Lung microvascular endothelial cell (primary cell): ENCODE measurements at places on chromosomes 5 and 9. TPM values are rescaled to one million over a fixed set of nuclear protein-coding genes. Genes with fewer than 3 reads are reported as not detected.
A peak's percentile ranks its signal among the peaks of the same experiment; 100 is the strongest.

DNA sequence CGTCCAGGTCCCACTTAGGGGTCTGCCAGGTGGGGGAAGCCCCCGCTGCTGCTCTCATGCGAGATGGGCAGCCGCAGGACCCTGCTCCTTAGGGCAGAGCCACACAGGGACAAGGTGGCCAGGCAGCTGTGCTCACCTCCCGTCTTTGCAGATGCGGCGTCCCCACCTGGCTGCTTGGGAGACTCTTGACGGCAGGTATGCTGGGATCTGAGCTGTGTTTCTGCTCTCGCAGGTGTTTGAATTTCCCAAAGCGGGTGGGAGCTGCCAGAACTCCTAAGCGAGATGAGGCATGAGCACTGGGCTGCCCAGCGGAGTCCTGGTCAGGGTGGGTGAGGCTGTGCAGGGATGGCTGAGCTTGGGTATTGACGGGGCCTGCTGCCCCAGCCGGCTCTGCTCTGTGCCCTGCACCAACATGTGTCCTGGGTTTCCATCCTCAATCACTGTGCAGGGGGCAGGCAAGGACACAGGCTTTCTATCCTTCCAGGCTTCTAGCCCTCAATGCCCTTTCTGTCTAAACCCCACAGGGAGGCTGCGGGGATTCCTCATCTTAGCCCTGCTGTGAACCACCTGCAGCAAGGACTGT is 151.4 kb downstream of the ICE1 start:
- no peak for DNase-seq

- DNase-seq = no peak
These were observed 47.4 kb downstream of the MFAP3 start for GRCh38 chr5:154086146-154086545.

DNA sequence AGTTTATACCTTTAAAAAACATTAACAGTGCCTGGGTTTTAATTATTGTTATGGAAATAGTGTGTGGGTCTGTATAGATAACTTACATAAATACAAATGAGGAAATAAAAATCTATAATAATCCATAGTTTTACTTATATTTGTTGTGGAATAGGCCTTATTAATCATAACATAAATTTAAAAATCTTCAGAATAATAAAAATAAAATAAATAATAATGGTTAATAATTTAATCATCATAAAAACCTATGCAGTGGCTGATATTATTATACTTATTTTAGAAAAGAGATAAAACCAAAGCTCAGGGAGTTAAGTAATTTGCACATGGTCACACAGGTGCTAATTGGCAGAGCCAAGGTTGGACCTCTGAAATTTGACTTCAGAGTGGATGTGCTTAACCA is 785.3 kb upstream of the SEMA6A start:
- DNase-seq = no peak

DNA sequence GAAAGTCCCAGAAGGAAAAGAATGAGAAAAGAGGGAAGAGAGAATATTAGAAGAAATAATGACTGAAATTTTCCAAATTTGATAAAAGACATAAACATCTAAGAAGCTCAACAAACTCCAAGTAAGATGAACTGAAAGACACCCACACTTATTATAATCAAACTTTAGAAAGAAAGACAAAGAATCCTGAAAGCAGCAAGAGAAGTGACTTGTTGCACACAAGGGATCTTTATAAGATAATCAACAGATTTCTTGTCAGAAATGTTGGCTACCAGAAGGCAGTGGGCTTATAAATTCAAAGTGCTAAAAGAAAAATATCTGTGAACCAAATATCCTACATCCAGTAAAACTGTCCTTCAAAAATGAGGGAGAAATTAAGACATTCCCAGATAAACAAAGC is 49.0 kb upstream of the FNIP1 start:
- no peak for DNase-seq

DNA sequence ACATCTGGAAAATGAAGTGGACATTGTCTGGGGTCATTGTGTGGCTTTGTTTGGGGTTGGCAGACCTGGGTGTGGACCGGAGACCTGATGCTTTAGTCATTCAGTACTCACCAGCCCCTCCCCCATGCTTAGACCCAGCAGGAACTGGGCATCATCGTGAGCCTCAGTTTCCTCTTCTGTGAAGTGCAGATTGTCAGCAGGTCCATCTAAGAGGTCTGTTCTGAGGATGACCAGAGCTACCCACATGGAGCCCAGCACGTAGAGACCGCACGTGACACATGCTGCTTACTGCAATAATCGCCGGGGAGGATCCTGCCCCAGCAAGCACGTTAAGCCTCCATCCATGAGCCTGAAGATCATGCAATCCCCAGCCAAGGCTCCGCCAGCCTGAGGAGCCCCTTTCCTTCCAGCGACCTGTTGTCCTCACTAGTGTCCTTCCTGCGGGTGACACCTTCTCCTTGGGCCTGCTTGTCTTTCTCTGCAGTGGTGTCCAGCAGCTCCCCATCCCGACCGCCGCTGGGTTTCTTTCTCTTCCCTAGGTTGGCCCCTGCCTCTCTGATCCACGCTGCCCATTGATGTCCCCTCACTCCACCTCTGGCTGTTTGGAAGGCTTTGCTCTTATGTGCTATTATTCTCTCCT is 26.7 kb upstream of the IRX4 start:
- DNase-seq = no peak

GRCh38 chr9:1510712-1511111 is 460.6 kb downstream of the DMRT2 start:
- no peak for DNase-seq

- DNase-seq = no peak
These were observed 31.2 kb upstream of the LECT2 start for GRCh38 chr5:135985951-135986350.

DNA sequence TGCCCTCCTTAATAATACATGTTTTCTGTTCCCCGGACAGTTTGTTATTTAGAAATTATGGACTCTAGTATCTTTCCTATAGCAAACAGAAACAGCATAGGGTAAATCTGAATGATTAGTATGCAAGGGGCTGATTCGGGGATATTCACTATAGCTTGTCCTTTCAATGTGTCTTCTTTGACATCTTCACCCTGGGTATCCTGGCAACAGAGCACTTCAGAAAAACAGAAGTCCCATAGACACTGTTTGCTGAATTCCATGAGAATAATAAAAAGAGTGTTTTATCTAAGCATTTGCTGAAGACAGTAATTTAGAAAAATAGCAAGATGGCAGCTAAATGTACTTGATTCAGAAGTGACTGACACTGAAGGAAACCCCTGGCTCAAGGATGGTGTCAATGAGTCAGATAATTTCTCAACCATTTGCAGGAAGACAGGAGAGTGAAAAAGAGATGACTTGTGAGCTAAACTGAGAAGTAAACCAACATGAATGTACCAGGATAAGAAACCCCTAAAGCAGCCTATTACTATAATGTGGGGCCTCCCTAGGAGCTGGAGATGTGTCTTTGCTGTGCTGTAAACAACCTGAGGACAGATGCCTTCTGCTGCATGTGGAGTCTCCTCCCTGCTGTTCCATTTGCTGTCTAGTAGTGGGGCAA is 246.2 kb downstream of the MAN2A1 start:
- no peak for DNase-seq

- no peak for DNase-seq
These were observed 61.8 kb upstream of the CPLX2 start for GRCh38 chr5:175809531-175810121.

DNA sequence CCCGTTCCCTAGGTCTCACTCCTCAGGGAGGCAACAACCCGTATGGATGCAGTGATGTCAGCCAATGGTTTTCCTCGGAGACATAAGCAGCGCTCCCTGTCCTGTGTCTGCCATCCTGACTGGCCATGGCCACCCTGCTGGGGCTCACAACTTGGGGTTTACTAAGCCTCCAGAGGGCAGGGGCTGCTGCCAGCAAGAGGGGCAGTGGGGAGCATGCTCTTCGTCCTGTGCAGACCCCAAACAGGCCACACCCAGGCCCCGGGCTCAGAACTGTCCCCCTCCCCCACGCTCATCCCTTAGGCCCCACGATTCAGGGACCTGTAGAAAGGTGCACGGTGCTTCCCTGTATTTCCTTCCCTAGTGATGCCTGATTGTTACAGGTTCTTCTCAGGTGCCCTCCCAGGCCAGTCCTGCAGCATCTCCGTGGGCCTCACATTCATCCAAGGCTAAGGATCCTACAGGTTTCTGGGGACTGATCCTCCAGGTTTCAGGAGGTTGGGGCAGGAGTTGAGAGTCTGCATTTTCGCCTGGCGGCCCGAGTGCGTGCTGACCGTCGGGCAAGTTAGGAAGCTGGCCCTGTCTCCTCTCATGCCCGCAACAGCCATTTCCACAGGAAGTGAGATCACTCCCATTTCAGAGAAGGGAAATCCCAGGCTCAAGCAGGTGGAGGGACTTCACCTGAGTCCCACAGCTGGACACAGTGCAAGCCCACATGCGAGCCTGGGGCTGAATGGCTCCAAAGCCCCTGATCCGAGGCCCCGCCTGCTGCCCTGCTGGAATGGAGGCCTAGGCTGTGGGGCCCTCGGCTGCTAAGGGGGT is 217.6 kb downstream of the ROR2 start:
- peak; percentile 12 for DNase-seq

- DNase-seq = no peak
These were observed 73.0 kb upstream of the SPOCK1 start for GRCh38 chr5:137572042-137572695.

GRCh38 chr9:89446961-89447310 is 51.0 kb downstream of the SEMA4D start:
- DNase-seq = no peak

- peak; percentile 73 for DNase-seq
These were observed 432.1 kb upstream of the RGMB start for GRCh38 chr5:98341038-98342032.

GRCh38 chr5:11878814-11879213 is 25.4 kb downstream of the CTNND2 start:
- DNase-seq = no peak

DNA sequence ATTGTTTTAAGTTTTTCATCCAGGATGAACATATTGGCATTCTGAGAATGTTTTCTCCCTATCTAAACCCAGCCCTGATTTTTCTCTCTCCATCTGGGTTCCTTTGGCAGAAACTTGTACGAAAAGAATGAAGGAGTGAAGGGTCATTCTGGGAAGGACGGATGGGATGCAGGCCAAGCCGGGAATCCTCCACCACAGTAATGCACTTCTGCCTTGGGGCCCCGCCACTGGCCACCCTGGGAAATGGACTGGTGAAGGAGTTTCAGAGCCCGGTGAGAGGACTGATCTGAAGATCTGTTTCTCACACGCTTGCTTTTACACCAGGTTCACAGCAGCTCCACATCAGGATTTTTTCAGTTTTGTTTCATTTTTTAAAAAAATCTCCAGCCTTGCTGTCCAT is 554.8 kb downstream of the BNC2 start:
- no peak for DNase-seq

GRCh38 chr5:178525906-178526732 is 64.1 kb downstream of the COL23A1 start:
- DNase-seq = no peak

DNA sequence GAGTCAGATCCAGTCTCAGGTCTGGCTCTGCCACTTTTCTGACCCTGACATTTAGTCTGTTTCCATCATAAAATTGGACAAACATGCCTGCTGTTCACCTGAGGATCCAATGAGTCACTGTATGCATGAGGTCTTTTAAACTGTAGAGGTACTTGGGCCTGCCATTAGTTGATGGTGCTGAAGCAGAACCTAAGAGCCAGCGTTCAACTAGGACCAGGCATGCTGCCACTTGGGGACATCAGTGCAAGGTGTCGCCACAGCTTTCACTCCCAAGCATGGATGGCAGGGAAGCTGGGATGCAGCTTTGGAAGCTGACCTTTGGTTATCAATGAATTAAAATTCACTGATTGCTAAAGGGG is 37.1 kb downstream of the NEUROG1 start:
- DNase-seq = no peak

The CTSV gene
- total RNA-seq = 0.20 and 1.1 TPM in 2 replicates

The CCDC192 gene
- not detected in 2 replicates for total RNA-seq

The ZNF883 gene
- total RNA-seq = 0.22 and 0.40 TPM in 2 replicates

The EGFL7 gene
- 330 and 384 TPM in 2 replicates for total RNA-seq

The NR4A3 gene
- under 0.01 TPM in 2 replicates for total RNA-seq

The CCNI2 gene
- under 0.01 TPM in 1 of 2 replicates, not detected in the other for total RNA-seq

The ABO gene
- 0.22 and 0.79 TPM in 2 replicates for total RNA-seq

The SH3TC2 gene
- total RNA-seq = 4.0 and 15.0 TPM in 2 replicates
